ENCODE measurements at places on chromosomes 4 and X.

- DNase-seq = no peak
These were observed 29.7 kb upstream of the LGI2 start for GRCh38 chr4:25060241-25060962.

- DNase-seq = no peak
These were observed 258.4 kb downstream of the DHRSX start for GRCh38 chrX:2242326-2242725.

- no peak for DNase-seq
These were observed 56.2 kb downstream of the VCX3B start for GRCh38 chrX:8520791-8521190.

DNA sequence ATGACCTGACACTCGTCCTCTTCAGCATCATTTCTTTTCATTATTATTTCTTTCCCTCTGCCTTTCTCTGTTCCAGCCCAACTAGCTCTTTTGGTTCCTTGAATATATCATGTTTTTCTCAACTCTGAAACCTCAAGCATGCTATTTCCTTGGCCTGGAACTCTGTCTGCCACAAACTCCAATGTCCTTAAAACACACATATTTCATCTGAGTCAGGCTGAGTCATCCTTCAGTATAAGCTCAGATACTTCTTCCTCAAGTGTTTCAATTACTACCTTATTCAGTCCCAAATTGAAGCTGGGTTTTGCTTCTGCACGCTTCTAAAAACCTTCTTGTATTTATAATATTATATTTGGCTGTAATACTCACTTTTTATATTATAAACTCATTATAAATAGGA is 424.2 kb downstream of the PDGFC start:
- no peak for DNase-seq

- DNase-seq = no peak
These were observed 10.1 kb downstream of the WFS1 start for GRCh38 chr4:6279582-6280289.

- no peak for DNase-seq
These were observed 273.3 kb downstream of the DKK2 start for GRCh38 chr4:106762666-106763443.

DNA sequence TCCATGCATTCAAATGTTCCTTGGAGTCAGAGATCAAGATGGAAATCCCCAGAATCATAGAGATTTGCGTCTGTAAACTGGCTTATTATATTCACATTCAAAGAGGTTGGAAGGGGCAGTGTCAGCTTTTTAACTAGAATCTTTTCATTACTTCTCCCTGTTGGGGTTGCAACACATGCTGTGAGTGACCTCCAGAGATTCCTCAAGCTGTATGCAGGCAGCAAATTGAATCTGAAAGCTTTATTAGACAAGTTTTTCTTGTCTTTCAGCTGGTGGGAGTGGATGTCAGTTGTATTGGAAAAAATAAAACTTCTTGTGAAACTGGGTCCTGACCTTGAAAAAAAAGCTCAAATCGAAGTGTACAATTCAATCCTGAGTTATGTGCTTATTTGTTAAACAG is 736.5 kb upstream of the FTHL17 start:
- no peak for DNase-seq

DNA sequence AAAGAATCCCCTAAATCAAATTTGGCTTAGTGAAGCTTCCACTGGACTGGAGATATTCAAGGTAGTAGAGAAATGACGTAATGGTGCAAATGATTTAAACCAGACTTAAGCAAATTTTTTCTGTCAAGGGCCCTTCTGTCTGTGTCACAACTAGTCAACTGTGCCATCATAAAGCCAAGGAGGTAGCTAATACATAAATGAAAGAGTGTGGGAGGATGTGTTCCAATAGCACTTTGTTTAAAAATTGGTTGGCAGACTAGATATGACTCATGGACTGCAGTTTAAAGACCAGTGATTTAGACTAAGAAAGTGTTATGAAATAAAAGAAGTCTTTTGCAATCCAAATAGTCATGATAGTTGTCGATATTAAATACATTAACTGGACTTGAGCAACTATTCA is 24.3 kb upstream of the TEX13C start:
- DNase-seq = no peak

DNA sequence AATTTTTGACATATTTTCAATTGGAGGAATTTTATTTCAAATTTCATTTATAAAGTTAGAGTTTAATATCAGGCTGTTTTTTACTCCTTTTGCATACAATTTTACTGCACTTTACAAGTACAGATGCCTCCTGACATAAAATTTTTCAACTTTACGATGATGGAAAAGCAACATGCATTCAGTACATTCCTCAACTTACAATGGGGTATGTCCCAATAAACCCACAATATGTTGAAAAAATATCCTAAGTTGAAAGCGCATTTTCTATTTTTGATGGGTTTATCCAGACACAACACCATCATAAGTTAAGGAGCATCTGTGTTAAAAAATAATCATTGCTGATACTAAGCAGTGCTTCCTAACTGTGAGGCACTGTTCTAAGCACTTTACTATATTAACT is 4.3 kb downstream of the KLHL5 start:
- no peak for DNase-seq

DNA sequence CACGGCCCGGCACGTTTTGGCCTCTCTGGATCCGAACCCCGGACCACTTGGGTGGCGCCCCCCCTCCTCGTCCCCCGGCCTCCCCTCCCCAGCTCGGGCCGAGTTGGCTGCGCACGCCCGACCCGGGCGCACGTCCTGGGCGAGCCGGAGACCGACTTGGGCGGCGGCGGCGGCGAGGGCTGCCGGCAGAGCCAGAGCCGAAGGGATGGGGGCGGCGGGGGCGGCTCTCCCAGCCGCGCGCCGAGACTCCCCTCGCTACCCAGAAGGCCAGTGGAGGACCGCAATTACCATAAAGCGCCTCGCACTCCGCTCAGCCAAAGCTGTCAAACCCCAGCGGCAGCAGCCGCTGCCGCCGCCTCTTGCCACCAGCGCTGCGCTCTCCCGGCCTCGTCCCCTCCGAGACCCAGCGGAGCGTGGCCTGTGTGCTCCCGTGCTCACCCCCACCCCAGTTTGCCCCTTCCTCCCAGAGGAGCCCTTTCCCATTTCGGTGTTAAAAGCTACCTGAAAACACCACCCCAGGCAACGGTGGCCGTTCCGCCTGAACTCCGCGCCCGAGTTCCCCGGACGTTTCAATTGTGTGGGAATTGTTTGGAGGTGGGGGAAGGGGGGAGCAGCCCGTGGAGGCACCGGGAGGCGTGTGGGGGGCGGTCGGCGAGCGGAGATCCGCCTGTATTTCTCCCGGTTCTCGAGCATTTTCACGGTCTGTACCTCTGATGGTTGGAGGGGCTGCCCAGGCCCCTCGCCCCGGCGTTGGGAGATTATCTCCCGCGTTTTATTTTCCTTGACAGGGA is 701 bp upstream of the BCOR start:
- DNase-seq = peak; percentile 61

GRCh38 chr4:143343276-143343831 is 6.7 kb downstream of the GAB1 start:
- DNase-seq = no peak

- DNase-seq = no peak
These were observed 323.2 kb upstream of the PCDH7 start for GRCh38 chr4:30396772-30397475.

GRCh38 chrX:19440713-19441112 is 74.6 kb downstream of the MAP3K15 start:
- no peak for DNase-seq

DNA sequence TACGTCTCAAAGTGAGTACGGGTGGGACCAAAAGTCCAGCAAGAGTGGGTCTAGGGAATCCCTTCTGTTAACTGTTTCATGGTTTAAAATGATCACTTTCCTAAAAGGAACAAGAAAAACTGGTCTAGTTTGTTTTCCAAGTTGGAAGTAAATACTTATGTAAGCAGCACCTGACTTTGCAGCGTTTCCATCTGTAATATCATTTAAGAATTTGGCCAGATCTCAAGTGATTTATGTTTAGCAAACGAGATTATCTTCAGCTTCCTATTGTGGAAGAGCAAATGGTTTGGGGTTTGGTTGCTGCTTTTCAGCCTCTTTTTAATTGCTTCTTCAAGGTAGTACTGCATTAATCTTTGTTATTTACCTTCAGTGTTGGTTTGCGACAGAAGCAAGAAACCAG is 50.4 kb downstream of the FHIP1A start:
- DNase-seq = no peak

DNA sequence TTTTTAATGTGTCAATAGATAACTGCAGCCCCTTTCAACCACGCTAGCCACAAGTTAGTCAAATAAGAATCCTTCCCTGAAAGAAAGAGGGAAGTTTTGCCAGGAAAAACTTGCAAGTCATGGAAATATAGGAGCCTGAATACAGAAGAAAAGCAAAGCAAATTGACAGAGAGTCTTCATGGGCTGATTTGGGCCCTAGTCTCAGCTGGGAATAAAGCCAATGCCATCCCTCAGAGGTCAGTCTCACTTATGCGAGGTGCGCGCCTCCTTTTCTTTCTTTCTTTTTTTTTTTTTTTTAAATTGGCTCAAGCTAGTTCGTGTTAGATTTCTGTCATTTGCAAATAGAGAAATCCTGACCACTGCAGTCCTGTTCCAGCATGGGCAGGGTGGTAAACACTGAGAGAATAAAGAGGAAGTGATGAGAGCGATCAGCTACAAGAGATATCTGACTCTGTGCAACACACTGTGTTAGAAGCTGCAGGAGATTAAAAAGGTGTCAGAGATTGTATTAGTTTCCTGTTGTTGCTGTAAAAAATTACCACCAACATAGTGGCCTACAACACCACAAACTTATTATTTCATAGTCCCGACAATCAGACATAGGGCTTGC is 299.7 kb downstream of the LDB2 start:
- no peak for DNase-seq

DNA sequence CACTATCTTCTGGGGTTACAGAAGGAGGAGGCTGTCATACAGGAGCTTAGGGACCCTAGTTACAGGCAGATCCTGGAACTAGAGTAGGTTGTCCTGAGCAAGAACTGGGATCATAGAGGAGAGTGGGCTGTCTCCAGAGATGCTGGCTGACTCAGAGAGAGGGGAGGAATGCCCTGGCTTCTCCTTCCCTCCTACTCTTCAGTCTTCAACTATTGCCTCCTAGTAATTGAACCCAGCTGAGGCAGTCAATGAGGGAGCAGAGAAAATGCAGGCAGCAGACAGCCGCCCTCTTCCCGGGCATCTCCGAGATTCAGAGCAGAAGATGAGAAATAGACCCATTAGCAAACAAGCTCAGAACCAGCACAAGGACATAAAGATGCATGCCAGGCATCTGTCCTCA is 118.3 kb upstream of the PDE5A start:
- DNase-seq = no peak

GRCh38 chr4:177118596-177118995 is 191.1 kb upstream of the NEIL3 start:
- DNase-seq = no peak

DNA sequence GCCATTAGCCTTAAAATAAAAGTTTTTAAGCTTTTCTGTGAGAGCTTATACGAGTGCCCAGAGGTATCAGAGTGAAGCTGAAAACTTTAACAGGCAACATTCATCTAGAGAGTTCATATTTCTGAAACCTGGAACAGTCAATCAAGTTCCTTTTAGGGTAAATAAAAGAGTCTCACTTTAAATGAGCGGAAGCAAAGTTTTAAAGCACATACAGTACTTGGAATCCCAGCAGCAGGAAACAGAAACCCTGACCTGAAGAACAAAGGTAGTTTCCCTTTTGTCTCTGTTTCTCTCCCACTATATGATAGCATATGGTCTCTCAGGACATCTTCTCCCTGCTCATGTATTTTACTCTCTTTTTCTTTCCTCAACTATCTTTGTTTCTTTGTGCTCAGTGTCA is 153.0 kb downstream of the ASB9 start:
- DNase-seq = no peak

- no peak for DNase-seq
These were observed 151.6 kb downstream of the ARSF start for GRCh38 chrX:3192835-3193234.
